Stimulated activated CD8-positive, alpha-beta memory T cell treated with anti-CD3 and anti-CD28 coated beads, Interleukin-4, amount 100 ng/mL, for 4 hours (primary cell): ENCODE measurements at places on chromosomes 6 and 20.

DNA sequence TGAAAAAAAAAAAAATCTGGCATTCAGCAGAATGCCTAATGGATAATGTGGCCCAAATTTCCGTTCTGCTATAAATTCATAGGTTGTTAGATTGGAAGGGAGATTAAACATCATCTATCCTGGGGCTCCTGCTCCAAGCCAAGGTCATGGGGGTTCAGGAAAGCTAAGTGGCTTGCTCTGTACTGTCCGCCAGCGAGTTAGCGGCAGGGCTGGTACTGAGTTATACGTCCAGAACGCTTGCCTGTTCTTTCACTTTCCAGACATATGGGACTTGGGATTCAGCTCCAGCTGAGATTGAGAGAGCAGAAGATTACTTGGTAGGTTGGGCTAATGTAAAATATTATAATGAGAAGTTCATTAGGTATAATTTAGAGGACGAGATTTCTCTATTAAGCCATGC is 858 bp downstream of the RWDD1 start:
- no peak for DNase-seq

GRCh38 chr6:119609865-119610264 is 260.3 kb upstream of the MAN1A1 start:
- DNase-seq: no peak

DNA sequence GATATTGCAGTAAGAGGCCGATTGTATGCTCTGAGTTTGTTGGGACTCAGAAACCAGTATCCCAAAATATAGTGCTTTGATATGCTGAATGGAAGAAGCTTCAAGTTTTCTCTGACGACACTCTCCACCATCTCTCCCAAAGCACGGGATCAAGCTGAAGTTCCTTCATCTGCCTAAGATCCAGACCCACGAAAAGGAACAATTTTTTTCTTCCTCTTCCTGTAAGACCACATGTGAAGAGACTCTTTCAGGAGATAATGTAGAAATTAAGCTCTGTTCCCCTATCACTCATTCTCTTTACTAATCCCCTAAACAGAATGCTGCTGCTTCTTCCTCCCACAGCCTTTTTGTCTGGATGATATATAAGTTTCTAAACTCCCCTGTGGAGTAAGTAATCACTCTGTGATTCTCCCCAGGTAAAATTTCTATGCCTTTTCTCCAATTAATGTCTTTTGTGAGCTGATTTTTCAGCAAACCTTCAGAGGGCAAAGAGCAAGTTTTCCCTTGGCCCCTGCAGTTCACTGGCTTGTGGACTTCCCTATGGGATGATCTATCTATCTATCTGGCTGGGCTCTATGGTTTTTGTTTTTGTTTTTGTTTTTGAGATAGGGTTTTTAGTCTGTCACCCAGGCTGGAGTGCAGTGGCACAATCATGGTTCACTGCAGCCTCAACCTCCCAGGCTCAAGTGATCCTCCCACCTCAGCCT is 13.5 kb upstream of the PNRC1 start:
- DNase-seq: no peak

DNA sequence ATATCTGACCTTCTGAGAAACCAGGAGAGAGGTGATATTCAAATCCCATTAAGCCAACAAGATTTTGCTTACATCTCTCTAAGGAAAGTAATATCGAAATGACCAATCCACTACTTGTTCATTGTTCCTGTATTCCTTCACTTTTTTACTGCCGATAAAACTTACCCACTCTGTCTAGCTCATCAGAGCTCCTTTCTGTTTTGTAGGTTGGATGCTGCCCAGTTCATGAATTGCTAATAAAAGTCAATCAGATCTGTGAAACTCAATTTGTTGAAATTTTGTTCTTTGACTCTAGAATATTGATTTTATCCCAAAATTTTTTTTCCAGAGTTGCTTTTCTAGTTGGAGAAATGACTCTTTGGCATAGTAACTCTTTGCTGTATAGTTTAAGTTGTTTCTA is 148.9 kb upstream of the INSM1 start:
- DNase-seq: no peak

DNA sequence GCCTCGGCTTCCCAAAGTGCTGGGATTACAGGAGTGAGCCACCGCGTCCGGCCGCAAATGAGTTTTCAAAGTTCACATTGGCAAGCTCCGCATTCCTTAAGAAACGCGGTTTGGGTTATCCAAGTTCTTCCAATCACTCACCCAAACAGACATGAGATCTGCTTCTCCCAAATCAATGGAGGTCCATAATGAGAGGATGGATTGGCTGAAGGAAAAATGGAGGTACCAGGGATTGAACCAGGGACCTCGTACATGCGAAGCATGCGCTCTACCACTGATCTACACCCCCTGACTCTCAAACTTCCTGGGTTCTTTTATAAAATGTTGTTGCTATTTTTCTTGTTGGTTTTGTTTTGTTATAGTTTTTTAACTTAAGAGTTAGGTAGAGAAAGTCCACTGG is 170.0 kb downstream of the GPX5 start:
- DNase-seq: no peak

GRCh38 chr6:66930559-66931290 is 1223.7 kb upstream of the EYS start:
- no peak for DNase-seq

- no peak for DNase-seq
These were observed 21.3 kb downstream of the HLA-E start for GRCh38 chr6:30510419-30511168.

DNA sequence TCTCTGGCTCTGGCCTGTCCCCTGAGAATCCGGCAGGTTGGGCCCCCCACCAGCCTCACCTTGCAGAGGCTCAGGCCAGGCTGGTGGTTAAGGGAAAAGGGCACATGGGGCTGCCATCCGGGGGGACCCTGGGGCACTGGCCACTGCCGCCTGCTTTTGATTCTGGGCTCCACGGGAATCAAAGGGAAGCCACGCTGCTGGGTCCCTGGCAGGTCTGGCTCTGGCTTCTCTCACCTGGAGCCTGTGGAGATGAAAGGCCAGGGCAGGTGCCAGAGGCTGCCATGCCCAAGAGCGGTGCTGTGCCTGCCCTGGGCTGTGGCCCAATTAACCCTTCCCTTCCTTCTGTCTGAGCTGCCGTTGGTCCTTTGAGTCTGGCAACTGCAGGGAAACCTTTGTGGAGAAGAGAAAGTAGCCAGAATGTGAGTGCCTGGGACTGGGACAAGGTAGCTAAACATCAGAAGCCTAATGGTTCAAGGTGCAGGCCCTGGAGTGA is 9.4 kb upstream of the CDH22 start:
- no peak for DNase-seq

DNA sequence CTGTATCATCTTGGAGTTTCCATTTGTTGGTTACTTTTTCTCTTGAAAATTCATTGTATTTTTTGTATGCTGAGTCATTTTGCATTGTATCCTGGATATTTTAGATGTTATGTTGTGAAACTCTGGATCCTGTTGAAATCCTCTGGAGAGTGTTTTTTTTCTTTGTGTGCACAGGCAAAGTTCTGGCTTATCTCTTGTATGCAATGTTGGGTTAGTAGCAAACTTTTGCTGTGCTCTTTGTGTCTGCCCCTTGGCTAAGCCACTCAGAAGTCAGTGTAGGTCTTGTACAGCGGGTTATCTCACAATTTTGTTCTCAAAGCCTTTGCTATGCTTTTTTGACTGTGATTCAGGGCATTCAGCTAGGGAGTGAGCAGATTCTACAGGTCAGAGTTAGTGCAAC is 29.1 kb upstream of the LMBRD1 start:
- no peak for DNase-seq

DNA sequence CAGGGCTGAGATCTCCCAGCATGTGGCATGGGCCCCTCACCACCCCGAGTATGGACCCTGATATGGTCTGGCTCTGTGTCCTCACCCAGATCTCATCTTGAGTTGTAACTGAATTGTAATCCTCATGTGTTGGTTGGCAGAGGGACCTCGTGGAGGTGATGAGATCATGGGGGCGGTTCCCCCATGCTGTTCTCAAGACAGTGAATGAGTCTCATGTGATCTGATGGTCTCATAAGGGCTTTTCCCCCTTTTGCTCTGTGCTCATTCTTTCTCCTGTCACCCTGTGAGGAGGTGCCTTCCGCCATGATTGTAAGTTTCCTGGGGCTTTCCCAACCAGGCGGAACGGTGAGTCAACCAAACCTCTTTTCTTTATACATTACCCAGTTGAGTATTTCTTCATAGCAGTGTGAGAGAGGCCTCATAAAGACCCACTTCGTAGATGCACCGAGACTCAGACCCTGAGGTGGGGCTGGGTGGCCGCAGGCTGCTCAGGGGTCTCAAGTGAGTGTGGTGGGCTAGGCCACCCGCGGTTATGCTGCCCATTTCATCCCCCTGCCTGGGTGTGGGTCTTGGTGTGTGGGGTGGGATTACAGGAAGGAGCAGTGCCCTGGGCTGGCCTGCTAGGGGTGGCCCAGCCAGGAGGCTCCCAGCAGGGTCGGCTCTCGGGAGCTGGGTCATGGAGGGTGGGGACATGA is 26.2 kb upstream of the GATA5 start:
- peak; percentile 22 for DNase-seq
